ENCODE measurements at places on chromosomes 12 and 14. TPM values are rescaled to one million over a fixed set of nuclear protein-coding genes. Genes with fewer than 3 reads are reported as not detected.

VDR gene
- total RNA-seq = 12.2 TPM

NFE2 gene
- 5.7 TPM for total RNA-seq

GRCh38 chr12:632102-632696, 31.0 kb downstream of the NINJ2 start:
- DNase-seq = no peak

GRCh38 chr12:71440345-71440762, 756 bp downstream of the LGR5 start:
- peak; percentile 6 for DNase-seq

- no peak for DNase-seq
Measured at GRCh38 chr12:46244273-46244915, 24.4 kb downstream of the SLC38A1 start.

DNA sequence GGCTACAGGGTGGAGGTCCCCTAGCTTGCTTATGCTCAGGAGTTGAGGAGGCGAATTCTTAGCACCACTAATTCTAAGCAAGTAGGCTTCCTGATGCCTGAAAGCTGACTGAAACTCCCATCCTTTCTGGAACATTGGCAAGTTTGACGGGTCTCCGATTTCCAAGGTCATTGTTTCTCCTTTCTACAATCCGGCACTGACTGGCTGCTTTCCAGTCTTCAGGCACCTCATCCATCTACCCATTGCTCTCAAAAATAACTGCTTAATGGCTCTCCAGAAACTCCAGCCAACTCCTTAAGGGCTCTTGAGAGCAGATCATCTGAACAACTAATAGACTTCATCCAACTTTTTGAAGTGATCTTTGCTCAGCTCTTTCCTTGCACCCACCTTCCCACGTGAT, 13.3 kb downstream of the REM2 start:
- no peak for DNase-seq

DNA sequence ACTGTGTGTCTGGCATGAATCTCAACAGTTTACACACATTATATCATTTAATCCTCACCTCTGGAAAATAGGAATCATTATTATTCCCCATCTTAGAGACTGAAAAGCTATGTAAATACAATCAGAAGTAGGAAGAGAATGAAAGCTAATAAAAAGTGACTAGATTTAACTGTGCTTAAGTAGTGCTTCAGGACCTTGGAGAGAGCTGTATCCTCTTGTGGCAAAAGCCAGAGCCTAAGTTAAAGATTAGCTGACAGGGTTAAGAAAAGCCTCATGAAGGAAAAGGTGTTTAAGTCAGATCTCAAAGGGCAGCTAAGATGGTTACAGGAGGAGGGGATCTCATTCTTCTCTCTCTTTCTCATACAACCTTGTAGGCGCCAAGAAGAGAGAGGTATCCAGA, 65.3 kb upstream of the TMEM233 start:
- DNase-seq = no peak

GRCh38 chr12:121214855-121215745, 5.2 kb downstream of the P2RX4 start:
- DNase-seq = peak; percentile 30

All from skin of body (tissue), 3 donors.